CD4-positive, alpha-beta T cell treated with Interleukin-6 at 100 ng/mL for 8 hours (primary cell): ENCODE measurements at places on chromosomes 3 and 15.

GRCh38 chr3:182737825-182738224, 55.5 kb upstream of the ATP11B start:
- DNase-seq: no peak

GRCh38 chr15:93074599-93074998, 14.4 kb downstream of the RGMA start:
- DNase-seq: no peak

DNA sequence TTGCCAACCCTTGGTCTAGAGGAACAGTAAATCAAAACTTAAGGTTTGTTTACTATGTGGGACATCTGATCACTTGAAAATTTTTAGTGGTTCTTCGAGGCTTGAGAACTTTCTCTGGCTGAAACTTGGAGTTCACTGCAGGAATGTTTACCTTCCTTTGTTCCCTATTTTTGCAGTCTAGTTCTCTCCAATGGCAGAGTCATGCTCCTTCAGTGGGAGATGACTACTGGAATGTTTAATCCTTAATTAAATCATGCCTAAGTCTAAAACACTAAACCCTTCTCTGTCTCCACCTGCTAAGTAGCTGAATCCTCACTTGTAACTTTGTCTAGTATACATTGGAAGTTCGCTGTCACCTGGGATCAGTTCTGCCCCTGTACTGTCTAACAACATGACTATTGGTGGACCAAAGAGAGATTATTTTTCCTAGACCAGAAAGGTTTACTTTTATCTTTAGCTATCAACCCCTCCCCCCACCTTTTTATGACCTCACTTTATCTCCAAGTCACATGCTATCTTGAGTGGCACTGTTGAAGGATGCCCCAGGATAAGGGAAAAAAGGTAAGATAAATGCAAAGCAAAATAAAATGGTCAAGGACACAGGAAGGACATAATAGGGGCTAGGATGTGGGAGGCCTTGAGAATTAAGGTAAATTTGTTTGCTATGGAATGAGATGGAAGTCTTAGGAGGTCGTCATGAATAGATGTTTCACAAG, 1.2 kb upstream of the ZNF609 start:
- no peak for DNase-seq

GRCh38 chr15:86439614-86440013, 359.9 kb downstream of the AGBL1 start:
- no peak for DNase-seq

- no peak for DNase-seq
Measured at GRCh38 chr3:42205800-42206514, 60.0 kb downstream of the CCK start.

DNA sequence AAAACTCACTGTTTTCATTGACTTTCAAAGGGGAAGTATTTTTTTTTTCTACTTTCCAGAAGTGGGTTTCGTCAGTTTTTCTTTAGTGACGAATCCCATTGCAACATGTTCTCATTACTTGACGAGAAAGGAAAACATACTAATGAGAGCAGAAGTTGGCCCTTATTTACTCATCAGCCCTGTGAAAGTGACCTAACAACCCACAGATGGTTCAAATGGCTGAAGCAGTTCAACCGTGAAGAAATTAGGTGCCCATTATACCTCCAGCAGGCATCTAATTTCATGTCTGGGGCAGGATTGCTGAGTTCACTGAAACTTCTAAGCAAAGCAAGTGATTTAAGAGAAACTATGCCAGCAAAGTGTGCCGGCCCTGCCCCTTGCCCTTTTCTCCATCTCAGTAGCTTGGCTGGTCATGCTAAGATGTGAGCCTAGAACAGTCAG, 9.0 kb downstream of the AQP9 start:
- no peak for DNase-seq

- DNase-seq: peak; percentile 1
Measured at GRCh38 chr3:132180337-132180791, 136.8 kb upstream of the ACP3 start.

DNA sequence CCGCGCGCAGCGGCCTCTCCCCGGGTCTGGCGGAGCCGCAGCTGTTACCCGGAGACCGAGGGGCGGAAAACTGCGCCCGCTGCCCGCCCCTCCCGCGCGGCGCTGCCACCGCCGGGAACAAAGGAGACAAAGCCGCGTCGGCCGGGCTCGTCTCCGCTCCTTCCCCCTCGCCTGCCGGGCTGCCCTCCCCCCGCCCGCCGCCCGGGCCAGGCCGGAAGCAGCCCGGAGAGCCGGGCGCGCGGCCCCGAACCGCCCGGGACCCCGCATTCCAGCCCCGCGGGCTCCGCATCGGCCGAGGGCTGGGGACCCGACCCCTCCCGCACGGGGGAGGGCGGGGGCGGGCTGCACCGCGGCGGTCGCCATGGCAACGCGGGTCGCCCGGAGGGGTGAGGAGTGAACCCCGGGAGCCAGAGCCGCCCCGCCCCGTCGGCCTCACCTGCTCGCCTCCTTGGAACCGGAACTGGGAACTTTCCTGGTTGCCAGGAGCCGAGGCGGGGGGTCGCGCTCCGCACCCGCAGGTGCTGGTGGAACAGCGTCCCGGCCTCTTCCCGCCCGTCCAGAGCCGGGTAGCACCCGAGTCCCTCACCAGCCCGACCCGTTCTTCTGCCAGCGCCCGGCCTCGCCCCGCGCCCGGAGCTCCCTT, 448 bp downstream of the PLXNB1 start:
- peak; percentile 46 for DNase-seq

DNA sequence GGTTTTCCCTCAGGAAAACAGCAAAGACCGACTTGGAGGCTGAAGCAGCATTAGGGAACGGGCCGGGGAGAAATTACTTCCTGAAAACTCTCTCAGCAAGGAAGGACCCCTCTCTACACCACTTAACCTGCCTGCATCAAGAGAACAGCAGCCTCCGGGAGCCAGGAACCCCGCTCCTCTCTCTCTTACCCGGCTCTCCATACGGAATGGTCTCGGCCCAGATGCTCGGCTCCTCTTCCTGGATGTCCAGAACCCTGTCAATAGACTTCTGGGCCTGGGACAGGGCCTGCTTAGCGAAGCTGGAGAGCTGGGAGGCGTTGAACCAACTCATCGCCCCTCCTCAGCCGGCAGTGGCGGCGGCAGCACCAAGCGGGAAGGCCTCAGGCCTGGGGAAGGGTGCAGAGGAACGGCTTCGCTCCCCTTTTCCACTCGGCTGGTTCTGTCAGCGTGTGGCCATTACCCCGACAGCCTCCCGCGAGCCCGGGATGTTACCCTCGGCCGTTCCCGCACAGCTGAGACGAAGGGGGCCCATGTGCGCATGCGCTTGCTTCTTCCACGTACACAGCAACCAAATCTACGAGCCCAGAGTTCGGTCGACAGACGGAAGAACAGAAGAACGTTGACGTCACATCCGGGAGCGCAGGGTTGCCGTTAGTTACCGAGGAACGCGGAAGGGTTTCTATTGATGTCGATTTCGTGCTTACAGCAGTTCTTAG, at the start of gene TMF1:
TMF1 (minus strand) TSS at position 578 of the 716 bp plus-strand sequence; CDS start at position 331, 247 bp downstream.
- DNase-seq: peak; percentile 98

- no peak for DNase-seq
Measured at GRCh38 chr15:48563934-48564333, 81.6 kb downstream of the FBN1 start.

- no peak for DNase-seq
Measured at GRCh38 chr15:63396152-63396928, 14.7 kb upstream of the CA12 start.

DNA sequence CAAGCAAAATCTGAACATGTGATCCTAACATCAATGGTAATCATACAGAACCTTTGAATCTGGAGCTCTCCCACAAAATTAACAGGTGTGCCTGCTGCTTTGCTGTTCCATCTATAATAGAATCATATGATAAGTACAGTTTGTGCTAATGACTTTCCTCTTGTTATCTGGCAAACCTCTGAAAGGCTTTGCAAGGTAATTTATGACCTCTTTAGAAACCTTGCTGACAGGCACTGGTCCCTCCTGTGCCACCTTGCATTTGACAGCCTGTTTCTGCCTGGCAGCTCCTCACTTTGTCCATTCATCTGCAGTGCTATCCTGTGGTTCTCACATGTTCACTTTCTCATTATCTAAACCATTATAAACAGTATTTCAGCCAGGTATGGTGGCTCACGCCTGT, 10.2 kb upstream of the HTR3C start:
- DNase-seq: no peak

GRCh38 chr3:132556508-132557159, 40.4 kb upstream of the ACKR4 start:
- DNase-seq: no peak

GRCh38 chr15:59244337-59244736, 37.7 kb downstream of the LDHAL6B start:
- no peak for DNase-seq

DNA sequence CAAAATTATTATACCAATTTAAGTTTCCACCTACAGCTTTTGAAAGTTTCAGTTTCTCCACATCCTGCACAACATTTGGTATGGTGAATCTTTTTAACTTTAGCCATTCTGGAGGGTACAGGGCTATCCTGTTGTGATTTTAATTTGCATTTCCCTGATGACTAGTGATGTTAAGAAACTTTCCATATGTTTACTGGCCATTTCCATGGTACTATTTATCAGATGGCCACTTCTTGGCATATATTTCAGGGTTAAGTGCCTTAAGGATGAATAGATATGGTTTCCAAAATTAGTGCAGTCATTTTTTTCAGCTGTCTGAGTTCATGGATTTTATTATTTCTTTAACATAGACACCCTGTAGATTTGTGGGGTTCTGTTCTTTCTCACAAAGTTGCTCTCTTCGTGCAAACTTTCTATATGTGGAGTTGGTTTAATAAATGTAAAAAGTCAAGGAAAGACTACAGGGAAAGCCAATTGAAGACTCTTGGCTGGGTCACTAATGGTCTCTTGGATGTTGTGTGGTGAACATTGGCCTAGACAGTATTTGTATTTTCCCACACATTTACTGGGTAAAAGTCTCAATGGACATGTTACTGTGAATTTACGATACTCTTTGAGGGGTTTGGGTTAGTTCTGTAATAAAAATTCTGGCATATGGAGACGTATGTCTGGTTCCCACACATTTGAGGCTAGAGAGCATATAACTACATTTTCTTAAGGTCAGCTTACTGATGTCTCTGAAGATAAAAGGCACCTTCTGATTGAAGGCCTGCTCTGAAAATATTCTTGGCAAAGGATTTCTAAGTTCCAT, 147.5 kb upstream of the PDZRN3 start:
- no peak for DNase-seq

GRCh38 chr3:78900426-78900825, 867.4 kb downstream of the ROBO1 start:
- DNase-seq: no peak

DNA sequence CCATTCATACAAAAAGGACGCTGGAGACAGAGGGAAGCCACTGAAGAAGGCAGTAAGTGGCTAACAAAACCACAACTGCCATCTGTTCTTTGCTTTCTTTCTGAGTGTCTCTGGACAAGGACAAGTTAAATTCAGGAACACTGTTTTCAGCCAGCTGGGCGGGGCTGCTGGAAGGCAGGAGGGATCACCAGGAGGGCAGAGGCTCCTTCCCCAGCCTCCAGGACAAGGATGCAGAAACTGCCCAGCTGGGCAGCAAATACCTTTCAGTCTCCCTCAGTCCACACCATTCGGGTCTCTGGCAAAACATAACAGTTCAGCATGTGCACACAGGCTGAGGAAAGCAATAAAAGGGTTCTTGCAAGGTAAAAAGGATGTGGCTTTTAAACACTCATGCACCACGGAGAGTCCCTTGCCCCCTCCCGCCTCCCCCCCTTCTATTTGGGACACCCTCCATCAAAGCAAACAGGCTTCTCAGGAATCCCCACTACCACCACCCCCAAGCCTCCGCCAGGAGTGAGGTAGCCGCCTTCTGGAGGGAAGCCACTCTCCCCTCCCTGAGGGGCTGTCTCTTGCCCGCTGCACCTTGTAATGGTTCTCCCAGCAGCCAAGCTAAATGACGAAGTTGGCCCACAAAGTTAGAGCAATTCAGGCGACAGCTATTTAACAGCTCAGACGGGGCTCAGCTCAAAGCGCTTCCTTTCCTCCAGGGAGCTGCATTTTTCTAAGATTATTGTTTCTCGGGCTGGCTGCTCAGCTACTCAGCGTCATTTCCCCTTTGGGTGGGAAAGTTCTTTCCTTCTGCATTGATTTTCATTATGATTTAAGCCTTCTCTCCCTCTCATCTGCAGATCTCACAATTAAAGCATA, 3.8 kb downstream of the HEG1 start:
- peak; percentile 79 for DNase-seq

- DNase-seq: no peak
Measured at GRCh38 chr3:129612534-129613366, 6.3 kb upstream of the PLXND1 start.

DNA sequence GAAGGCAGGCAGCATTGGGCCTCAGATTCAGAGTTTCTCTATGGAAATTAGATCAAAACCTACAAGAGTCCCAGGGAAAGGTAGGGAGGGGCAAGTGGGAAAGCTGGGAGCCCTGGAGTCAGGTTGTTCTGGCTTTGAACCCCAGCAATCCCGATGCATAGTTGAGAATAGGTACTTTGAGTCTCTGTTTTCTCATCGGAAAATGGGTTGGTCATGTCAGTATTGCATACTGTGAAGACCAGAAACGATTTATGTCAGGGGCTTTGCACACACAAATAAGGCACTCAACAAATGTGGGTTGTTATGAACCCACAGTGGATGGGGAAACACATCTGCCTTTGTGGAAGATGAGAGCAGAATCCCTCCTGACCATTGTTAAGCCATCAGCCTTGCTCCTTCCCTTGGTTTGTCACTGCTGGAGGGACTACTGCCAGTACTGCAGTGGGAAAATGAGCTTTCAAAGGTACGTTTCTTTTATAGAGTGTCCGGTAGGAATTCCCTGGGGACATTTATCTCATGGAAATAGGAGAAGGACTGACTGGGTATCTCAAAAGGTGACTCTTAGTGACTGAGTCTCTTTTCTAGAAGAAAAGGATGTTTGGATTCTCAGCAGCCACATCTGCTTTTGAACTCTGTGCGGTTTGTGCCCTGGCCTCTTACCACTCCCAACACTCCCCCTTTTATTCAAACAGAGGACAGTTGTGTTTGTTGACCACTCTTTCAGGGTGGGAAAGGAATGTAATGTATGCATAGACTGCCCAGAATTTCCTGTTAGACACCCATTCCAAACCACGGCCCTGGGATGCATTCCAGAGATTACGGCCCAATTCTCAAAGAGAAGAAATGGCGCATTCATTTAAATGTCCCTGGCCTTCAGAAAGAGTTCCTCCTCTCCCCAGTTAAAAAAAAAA, 54.6 kb upstream of the VILL start:
- no peak for DNase-seq

DNA sequence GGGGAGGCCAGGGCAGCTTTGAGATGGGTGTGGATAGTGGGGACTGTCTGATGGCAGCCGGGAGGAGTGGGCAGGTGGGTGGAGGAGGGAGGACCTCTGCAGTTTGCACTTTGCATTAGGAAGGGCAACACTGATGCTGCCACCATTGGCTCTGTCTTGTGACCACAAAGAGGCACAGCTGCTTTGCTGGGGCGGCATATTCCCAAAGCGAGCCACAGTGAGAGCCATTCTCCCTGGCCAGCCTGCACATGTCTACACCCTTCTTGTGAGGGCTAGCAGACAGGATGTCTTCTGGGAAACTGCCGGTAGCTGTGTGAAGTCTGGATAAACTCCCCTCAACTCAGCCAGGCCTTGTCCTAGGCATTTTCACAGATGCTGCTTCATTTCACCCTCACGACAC, 38.3 kb downstream of the CCNB2 start:
- DNase-seq: no peak

GRCh38 chr15:63323798-63324563, 46.6 kb downstream of the APH1B start:
- DNase-seq: no peak
